ENCODE measurements at places on chromosomes 7 and 10.

DNA sequence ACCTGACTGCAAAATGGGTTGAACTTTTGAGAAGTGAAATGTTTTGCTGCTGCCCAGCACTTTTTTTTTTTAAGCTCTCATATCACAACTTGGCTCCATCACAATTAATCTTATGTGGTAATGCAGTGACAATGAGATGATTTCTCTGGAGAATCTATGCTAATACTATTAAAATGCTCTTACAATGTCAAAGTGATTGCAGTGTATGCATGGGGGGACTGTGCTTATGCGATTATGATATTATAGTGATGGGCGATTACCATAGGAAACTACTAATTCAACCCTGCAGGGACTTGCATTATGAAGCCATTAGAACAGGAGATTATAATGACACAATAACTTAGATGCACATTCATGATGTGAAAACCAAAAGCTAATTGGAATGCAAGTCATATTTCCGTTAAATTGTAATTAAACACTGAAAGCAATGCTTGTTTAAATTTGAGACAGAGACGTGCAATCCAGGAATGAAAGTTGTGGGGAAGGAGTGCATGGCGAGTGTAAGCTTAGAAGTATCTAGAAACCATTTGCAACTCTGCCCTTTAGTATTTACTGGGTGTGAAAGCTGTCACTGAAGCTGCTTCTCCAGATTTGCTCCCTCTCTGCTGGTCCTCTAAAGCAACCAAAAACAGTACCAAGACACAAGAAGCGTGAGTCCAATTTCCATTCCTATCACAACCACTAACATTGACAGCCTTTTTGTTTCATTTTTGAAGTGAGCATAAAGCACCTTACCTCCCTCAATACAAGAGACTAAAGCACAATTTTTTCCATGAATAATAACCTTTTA, 21.6 kb downstream of the PTER start:
- DNase-seq, result no peak

DNA sequence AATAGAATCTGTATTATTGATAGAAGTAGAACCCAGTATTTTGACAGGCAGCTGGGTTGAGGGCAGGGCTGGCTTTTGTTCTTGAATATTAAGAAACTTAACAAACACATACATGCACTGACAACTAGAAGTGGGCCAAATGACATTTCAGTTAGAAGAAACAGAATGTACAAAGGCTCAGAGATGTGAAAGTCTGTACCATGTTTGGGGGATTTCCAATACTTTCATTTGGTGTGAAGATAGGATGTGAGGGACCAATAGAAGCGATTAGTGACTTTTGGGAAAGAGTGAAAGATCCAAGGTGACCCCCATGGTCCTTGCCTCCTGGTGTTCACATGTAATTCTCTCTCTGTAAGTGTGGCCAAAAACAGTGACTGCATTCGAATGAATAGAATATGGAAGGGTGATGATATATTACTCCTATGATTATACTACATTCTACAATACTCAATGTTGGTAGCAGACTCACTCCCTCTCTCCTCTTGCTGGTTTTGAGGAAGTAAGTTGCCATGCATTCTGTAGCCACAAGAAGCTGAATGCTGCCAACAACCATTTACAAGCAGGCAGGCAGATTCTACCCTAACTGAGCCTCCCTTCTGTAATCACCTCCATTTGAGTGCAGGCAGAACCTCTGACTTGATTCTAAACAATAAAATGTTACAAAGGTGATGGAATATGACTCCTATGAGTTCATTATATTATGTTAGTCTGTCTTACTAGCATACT, 151.4 kb downstream of the TMEM168 start:
- no peak for DNase-seq

- peak; percentile 1 for DNase-seq
These were observed 938 bp upstream of the CADPS2 start for GRCh38 chr7:122887198-122887597.

DNA sequence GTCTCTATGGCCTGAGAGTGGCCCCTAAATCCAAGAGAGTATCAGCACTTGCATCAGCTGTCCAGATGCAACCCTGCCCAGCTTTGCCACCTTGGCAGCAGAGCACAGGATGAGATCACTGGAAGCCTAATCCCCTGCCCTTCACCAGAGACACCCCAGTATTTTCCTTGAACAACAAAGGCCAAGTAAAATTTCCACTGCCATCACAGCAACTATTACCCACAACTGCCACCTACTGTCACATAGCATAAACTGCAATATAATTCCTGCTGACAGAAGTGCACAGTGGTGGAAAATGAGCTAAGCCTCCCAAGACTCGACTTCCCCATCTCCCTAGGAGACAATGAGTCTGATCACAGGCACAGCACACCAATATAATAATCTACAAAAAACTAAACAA, 462.8 kb upstream of the ZWINT start:
- DNase-seq, result no peak

GRCh38 chr7:132350741-132351140, 225.5 kb downstream of the PLXNA4 start:
- no peak for DNase-seq

DNA sequence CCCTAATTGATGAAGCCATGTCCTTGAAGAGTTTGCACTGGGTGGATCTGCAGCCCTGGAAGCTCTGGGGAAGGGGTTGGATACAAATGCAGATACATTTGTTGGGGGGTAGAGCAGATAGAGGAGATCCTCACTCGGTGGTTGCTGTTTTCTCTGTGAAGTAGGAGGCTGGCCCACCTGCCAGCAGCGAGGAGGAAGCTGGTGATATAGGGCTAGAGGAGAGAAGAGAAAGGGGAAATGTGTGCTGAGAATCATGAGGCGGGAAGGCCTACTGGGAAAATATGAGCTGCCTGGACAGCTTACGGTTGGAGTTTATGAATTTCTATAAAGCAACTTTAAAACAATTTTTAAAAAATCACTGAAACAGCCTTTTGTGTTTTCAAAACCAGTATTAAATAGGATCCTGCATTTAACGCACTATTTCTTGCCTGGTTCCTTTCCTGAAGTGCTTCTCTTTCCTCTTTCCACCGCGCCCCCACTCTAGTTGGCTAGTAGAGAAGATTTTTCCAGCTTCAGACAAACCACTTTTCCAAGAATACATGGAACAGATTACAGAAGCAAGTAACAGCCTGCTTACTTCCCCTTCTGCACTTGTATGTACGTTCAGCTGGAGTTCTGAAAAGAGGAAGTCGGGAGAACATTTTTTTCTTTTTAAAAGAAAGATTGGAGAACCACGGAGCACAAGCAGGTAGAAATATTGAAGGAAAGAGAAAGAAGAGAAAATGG, 100.6 kb upstream of the GLCCI1 start:
- DNase-seq, result no peak

GRCh38 chr7:105567821-105568220, 13.5 kb downstream of the EFCAB10 start:
- DNase-seq, result no peak

DNA sequence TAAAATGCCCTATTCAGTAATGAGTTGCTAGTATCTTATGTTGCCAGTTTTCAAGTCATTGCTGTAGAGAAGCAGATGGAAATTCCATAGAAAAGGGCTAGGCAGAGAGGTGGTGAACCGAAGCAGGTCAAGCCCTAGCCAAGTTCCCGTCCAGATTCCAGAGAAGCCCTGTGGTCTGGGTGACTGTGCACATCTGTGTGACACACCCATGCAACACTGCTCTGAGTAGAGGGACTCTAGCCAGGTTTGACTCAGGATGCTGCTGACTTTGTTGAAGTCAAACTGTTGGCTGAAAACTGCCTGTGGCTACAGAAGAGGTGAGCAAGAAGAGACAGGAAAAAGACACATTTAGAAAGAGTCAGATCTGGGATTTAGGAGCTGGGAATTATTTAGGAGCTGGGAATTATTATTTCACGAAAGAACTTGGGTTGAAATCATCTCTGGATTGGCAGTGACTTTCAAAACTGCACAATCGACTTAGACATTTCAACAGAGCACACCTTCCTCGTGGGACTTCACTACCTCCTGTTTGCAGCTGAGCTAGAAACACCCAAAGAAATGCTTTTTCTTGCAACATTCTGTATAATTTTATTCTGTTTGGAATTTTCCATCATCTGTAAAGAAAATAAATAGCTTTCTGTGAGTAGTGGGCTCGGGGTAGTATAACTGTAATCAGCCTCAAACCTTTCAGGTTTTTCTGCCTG, 149.1 kb upstream of the PRKCQ start:
- no peak for DNase-seq
